ENCODE measurements at places on chromosomes 4 and X.

GRCh38 chrX:21181232-21181853 is 192.9 kb upstream of the CNKSR2 start:
- DNase-seq, result no peak

DNA sequence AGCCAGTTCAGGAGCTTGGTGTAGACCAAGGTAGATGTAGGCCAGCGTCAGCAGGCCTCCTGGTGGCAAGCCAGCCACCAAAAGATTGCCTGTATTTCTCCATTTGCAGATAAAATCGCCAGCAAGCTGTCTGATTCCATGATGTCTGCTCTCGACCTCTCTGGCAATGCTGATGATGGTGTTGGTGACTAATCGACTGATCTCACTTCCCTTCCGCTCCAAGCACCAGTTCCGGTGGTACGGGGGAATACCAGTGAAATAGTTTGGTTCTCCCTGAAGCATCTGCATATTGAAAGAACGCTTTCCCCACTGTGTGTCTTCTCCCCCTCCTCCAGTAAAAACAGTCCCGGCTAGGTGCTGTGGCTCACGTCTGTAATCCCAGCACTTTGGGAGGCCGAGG is 30.4 kb downstream of the GNL3L start:
- no peak for DNase-seq

GRCh38 chr4:36141186-36141585 is 103.1 kb downstream of the ARAP2 start:
- DNase-seq, result no peak

- no peak for DNase-seq
Measured at GRCh38 chr4:83723609-83724008, 187.7 kb downstream of the GPAT3 start.

DNA sequence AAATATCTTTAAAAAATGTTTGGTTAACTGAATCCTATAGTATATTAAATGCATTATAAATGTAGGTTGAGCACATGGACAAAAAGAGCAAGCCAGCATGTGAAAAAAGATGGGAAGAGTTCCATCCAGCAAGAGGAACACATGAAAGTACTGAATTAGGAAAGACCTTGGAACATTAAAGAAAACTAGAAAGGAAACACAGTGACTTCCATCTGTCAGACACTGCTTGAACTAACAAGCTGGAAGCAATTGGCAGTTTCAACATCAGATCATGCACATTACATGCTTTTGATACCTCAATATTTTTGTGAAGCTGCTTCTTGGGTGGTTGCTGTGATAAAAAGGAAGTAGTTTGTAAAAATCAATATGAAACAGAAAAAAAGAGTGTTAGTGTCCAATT is 626.8 kb upstream of the GNPDA2 start:
- DNase-seq, result no peak

GRCh38 chrX:148259990-148260389 is 240.4 kb upstream of the AFF2 start:
- DNase-seq, result no peak

GRCh38 chr4:120431180-120431579 is 364.5 kb upstream of the MAD2L1 start:
- DNase-seq, result no peak

DNA sequence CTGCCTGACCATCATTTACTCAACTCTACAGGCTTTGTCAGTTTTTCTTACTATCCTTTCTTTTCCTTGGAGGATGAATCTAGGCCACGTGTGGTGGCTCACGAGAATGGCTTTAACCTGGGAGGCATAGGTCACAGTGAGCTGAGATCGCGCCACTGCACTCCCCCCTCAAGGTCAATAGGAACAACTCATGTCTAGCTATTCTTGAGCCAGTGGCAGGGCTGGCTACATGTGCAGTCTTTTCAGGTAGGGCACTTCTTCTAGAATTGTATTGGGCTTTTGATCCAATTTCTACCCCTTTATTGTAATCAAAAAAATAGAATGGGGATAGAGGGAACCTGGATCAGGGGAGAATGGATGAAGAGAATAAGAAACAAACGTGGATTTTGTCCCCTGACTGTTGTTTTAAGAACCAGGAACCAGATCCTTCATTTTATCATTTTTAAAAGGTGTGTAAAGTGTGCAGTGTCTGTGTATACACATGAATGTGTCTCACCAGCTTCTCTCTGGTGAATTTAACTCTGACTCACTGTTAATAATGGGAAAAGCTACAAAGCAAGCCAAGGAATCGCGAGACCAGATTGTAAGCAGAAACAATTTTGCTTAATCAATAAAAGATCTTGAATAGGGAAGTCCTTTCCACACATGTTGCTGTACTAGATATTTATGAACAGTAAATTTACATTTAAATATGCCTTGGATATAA is 283.9 kb upstream of the GPC4 start:
- no peak for DNase-seq

DNA sequence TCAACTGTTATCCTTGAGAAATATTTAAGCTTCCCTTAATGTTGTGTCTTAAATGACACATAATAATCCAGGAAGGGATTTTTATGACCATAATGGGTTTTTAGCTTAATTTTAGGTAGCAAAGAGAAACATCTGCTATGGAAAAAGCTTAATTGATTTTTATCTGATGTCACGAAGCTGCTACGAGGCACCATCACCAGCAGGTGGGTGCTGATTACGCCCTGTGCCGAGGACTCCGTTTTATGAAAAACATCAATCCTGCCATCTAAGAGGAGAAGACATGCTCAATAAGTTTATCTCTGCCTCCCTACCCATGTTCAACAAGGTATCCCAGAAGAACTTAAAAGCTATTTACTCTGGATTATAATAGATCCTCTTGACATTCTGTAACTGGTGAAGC is 280.6 kb upstream of the ZFP42 start:
- no peak for DNase-seq

GRCh38 chr4:69749771-69750170 is 10.6 kb downstream of the SULT1B1 start:
- DNase-seq, result no peak

GRCh38 chr4:37101686-37102085 is 142.9 kb upstream of the NWD2 start:
- DNase-seq, result no peak

- no peak for DNase-seq
Measured at GRCh38 chr4:152278172-152278504, 257.8 kb downstream of the FBXW7 start.

DNA sequence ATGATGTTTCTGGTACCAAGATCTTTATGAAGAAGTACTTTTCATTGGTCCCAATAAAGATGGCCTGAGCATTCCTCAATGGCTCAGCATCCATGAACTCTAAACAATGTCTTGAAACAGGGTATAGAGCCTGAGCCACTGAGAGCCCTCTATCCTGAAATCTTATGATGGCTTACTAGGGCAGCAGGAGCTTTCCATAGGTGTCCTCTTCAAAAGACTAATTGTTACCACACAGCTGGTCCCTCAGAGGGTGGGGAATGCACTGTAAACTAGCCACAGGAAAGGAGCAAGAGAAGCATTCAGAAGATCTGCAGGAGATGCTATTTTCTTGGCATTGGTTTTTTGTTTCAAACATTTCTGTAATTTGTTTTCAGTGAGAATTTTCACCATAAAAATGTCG is 5.6 kb upstream of the BANK1 start:
- no peak for DNase-seq

DNA sequence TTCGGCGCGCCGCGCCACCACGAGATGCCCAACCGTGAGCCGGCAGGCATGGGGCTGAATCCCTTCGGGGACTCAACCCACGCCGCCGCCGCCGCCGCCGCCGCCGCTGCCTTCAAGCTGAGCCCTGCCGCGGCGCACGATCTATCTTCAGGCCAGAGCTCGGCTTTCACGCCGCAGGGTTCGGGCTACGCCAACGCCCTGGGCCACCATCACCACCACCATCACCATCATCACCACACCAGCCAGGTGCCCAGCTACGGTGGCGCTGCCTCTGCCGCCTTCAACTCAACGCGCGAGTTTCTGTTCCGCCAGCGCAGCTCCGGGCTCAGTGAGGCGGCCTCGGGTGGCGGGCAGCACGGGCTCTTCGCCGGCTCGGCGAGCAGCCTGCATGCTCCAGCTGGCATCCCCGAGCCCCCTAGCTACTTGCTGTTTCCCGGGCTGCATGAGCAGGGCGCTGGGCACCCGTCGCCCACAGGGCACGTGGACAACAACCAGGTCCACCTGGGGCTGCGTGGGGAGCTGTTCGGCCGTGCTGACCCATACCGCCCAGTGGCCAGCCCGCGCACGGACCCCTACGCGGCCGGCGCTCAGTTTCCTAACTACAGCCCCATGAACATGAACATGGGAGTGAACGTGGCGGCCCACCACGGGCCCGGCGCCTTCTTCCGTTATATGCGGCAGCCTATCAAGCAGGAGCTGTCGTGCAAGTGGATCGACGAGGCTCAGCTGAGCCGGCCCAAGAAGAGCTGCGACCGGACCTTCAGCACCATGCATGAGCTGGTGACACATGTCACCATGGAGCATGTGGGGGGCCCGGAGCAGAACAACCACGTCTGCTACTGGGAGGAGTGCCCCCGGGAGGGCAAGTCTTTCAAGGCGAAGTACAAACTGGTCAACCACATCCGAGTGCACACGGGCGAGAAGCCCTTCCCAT is 1.1 kb downstream of the ZIC3 start:
- DNase-seq, result no peak

GRCh38 chr4:124449881-124450280 is 262.7 kb downstream of the ANKRD50 start:
- no peak for DNase-seq

DNA sequence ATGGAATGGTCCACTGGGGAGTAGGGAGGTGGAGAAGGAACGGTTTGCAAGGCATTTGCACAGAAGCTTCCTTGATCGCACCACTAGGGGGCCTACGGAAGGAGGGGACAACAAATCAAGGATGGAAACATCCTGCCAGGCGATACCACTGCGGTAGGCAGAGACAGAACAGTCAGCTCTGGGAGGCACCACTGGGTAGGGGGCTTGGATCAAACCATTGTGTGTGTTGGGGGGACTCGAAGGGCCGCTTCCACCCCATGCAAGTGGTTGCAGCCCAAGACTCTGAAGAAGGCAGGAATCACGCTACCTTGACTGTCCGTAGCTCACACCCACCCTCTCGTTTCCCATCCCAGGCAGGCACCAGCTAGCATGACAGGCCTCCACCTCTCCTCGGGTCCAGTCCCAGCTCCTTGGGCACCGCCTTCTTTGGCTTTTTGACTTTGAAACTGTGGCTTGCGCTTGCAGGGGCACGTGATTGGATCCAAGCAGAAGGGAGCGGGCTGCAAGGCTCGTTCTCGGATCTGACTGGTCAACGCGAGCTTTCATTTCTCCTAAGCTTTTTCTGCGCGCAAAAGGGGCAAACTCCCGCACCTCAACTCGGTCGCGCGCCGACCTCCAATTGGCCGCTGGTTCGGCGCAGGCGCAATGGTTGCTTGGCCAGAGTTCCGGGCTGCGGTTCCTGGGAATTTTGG is 28.4 kb downstream of the GAGE1 start:
- peak; percentile 15 for DNase-seq

DNA sequence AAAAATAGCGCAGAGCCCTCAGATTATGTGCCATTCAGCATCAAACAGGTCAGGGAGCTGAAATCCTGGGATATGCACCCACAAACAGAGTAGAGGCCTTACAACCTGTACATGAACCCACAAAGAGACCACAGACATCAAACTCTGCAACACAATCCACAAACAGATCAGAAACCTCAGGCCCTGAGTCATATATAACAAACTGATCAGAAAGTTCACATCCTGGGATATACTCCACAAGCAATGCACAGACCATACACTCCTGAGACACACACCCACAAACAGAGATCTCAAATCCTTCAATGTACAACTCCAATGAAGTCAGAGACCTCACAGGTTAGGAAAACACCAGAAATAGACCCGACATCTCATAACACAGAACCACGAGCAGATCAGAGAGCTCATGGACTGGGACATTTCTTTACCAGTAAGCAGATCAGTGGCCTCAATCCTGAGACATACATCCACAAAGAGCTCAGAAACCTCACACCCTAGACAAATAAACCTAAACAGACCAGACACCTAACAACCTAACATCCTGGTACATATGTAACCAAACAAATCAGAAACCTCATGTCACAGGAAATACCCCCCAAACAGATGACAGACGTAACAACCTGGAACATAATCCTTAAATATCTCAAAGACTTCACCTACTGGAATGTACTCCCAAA is 24.2 kb downstream of the SUV39H1 start:
- DNase-seq, result no peak

- DNase-seq, result no peak
Measured at GRCh38 chr4:124726269-124726668, 13.7 kb upstream of the ANKRD50 start.

- DNase-seq, result peak; percentile 59
Measured at GRCh38 chr4:110198435-110199416, at the start of gene ELOVL6. TSS of gene ELOVL6 (minus strand) at chr4:110198615. CDS start at chr4:110198335, 280 bp downstream.

DNA sequence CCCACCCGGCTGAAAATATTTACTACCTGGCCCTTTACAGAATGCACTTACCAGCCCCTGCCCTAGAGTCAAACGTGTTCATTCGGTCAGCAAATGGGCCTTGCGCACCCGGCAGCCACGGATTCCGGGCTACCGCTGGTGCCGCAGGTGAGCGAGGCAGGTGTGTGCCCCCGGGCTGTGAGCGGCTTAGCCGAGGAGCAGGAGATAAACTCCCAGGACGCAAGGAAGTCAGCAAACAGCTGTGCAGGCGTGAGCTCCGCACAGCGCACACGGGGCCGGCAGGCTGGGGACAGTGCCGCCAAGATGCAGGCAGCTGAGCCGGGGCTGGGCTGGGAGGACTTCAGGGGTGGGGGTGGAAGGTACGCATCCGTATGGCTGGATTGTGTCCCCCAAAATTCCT is 211.2 kb upstream of the PSAPL1 start:
- DNase-seq, result no peak

DNA sequence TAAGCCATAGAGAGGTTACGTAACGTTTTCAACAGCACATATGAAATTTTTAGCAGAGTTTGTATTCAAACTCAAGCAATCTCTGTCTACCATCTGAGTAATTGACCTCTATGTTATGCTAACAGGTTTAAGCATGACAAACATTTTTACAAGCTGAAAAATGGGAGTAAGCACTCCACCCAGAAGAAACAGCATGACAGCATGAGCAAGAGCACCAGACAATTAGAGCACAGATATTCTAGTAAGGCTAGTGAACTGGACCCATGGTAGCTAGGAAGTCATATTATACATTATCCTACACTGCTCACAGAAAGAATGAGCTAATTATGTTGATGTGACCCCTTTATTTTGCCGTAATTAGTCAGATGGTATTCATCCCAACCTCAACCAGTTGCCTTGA is 200.5 kb downstream of the PABPC4L start:
- no peak for DNase-seq

DNA sequence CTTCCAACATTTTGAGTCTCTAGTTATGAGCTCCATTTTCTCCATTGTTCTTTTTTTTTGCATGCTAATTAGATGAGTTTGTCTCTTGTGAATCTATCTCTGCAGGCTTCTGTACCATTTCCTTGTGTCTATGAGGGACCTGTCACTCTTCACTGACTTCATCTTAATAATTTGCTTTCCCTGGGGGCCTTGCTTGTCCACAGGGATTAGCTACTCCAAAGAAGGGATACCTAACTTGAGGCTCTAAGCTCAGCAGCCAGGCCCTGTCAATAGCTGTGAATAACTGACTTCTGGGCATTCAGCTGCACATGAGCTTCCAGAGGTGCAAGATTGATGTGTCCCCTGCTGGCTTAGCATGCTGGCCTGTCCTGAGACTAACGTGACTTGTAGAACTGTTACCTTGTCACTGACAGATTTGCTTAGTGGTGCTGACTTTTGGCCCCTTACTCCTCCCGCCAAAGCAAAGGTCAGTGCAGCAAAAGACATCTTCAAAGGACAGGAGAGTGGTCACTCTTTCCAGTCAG is 124.6 kb downstream of the AFF2 start:
- DNase-seq, result no peak

GRCh38 chr4:180635281-180635680 is 1607.9 kb upstream of the TENM3 start:
- DNase-seq, result no peak

Measured in GM20000 (cell line).